ENCODE measurements at places on chromosomes 12 and 14. TPM values are rescaled to one million over a fixed set of nuclear protein-coding genes. Genes with fewer than 3 reads are reported as not detected.
A peak's percentile ranks its signal among the peaks of the same experiment; 100 is the strongest.

DNA sequence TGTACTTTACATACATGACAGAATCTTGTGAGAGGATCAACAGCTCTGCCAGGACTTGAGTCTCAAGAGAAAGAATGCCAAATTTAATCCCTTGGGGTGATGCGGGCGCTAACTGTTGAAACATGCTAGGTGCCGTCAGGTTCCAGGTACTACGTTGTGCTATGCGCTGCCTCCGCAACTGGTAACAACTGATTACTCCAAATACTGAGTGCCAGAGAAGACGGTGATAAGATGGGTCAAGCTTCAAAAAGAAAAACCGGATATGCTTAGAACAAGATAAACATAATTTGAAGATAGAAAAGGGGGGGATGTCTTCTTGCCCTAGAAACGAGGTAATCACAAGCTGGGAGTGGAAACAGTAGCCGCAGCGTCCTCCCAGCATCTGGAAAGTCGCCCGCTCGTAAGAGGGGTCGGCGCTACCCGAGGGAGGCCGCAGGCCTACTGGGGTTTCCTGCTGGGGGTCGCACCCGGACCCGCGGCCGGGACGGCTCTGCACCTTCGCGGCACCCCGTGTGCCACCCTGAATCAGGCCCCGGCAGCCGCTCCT, 678 bp downstream of the ZBTB25 start:
- no peak for ATAC-seq

DNA sequence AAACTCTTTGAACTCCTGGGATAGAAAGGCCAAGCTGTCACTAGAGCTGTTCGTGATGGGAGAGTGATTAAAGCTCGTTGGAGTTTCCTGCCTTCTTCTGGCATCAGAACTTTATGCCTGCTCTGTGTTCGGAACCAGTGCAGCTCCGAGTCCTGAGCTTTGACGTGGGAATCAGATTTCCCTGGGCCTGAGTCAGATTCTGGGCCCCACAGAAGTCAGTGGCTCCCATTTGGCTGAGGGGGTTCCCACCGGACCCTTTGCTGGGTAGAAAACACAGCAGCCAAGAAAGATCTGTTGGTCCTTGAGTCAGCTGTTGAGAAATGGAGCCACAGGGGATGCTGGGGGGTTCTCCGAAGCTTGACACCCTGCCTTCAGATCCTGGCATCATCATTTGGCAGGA, 238.0 kb downstream of the CHST11 start:
- ATAC-seq: no peak

GRCh38 chr12:66393890-66394289, 91.6 kb downstream of the HELB start:
- peak; percentile 23 for ATAC-seq

The SLCO1B1 gene
- not detected for total RNA-seq

The STON2 gene
- 1.5 TPM for total RNA-seq

DNA sequence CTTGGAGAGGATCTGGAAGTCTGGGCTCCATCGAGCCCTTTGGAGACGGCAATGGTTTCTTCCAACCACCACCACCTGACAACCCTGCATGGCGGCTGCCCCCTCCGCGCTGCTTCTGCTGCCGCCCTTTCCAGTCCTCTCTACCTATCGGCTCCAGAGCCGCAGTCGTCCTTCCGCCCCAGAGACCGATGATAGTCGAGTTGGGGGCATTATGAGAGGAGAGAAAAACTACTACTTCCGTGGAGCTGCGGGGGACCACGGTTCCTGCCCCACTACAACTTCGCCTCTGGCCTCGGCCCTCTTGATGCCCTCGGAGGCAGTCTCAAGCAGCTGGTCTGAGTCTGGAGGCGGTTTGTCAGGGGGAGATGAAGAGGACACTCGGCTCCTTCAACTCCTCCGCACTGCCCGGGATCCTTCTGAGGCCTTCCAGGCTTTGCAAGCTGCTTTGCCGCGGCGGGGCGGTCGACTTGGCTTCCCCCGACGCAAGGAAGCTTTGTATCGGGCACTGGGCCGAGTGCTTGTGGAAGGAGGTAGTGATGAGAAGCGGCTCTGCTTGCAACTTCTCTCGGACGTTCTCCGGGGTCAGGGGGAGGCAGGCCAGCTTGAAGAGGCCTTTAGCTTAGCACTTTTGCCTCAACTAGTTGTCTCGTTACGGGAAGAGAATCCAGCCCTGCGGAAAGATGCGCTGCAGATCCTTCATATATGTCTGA, 499 bp downstream of the TOGARAM1 start:
- peak; percentile 25 for ATAC-seq

- ATAC-seq: no peak
Observed at GRCh38 chr14:104683653-104684448, 5.6 kb upstream of the INF2 start.

The PDZRN4 gene
- total RNA-seq: not detected

DNA sequence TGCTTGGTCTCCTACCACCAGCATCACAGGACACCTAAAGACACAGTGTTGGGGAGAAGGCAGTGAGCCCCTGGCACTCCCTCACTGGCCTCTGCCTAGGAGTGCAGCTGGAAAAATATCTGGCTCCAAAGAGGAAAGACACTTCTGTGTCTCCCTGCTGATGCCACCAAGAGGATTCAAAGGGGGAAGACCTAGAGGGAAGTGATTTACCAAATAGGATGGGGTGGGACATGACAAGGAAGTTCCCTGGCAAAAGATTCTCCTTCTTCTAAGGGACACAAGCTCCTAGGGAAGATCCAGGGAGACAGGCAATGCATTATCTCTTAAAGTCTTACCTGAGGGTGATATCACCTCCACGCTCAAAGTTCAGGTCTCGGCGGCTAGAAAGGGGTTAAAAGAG, 6.1 kb downstream of the NDRG2 start:
- no peak for ATAC-seq

- no peak for ATAC-seq
Observed at GRCh38 chr14:78700236-78700635, 530.1 kb downstream of the NRXN3 start.

DNA sequence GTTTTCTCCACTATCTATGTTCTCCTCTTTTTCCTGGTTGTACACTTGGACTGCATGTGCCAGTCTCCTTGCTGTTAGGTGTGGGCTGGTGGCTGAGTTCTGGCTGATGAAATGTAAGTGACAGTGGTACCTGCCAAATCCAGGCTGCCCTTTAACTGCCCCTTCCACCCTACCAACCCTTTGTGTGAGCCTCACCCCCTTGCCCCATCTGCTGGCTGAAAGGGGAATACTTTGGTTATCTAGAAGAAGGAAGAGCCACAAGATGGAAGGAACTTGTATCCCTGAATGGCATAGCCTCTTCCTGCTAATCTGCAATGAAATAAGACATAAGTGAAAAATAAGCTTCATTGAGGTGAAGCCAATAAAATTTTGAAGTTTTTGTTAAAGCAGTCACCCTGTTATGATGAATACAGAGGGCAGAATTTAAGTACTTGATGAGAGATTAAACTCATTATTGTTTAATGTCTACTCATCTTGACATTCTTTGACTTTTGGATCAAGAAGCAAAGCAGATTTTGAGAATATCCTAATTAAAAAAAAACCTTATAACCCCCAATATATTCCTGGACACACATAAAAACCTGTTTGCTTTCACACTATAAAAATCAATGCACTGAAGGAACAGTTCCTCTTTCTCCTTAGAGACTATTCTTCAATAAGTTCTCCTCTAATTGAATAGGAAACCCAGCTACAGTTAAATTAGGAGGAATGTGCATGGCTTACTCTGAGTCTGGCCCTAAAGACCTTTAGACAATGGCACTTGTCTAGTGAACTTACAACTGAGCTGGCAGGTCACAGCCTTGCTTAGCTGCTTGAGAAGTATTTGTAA, 262.6 kb upstream of the BTG1 start:
- peak; percentile 48 for ATAC-seq

DNA sequence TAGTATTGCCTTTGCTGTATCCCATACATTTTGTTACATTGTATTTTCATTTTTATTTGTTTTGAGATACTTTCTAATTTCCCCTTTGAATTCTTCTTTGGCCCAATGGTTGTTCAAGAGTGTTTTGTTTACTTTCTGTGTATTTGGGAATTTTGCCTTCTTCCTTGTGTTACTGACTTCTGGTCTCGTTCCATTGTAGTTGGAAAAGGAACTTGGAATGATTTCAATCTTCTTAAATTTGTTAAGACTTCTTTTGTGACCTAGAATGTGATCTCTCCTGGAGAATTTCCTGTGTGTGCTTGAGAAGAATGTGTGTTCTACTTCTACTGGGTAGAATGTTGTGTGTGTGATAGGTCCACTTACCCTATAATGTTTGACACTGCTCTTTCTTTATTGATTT, 304.4 kb upstream of the RTL1 start:
- ATAC-seq: no peak

GRCh38 chr14:22036541-22037239, 363.1 kb upstream of the OR4E1 start:
- no peak for ATAC-seq

The DLK1 gene
- total RNA-seq: not detected

The SMCO2 gene
- 0.41 TPM for total RNA-seq

The KLHL28 gene
- 13.0 TPM for total RNA-seq

DNA sequence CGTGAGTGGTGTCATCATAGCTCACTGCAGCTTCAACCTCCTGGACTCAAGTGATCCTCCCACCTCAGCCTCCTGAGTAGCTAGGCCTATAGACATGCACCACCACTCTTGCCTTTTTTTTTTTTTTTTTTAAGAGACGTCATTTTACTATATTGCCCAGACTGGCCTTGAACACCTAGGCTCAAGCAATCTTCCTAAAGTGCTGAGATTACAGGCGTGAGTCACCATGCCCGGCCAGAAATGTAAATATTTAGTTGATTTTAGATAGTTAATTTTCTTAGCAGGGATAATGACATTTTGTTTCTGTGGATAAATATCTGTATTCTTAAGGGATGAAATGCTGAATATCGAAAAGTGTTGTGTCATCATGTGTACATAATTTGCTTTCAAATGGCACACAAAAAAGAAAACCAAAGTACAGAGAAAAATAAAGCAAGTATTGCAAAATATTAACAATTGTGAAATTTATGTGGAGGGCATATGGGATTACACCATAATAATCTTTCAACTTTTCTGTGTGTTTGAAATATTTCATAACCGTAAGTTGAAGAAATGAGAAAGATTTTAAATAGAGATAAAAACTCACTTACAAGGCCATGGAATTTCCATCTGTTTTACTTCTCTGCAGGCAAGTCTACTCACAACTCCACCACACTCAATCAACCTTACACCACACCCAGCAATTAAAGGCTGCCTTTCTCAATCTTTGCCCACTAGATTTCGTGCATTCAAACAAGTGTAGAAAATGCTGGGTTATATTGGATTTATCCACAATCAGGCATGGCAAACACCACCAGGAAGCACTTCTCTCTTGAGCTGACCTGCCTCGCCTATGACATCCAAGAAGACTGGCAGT, 93.7 kb downstream of the SPTSSA start:
- ATAC-seq: no peak

DNA sequence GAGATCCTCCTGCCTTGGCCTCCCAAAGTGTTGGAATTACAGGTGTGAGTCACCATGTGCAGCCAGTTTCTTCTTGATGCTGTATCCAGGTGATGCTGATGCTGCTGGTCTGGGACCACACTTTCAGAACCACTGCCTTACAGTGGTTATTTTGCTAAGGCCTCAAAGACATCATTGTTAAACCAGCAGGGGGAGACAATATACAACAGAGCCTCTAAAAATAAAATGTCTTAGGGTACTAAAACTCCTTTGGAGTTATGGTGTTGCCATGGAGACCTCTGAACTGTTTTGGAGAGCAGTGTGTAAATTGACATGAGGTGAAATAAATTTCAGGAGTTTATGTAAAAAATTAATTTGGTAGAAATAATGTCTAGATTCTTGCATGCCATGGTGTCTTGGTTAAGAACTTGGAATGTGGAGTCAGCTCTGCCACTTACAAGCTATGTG, 1.1 kb upstream of the ARG2 start:
- peak; percentile 38 for ATAC-seq

DNA sequence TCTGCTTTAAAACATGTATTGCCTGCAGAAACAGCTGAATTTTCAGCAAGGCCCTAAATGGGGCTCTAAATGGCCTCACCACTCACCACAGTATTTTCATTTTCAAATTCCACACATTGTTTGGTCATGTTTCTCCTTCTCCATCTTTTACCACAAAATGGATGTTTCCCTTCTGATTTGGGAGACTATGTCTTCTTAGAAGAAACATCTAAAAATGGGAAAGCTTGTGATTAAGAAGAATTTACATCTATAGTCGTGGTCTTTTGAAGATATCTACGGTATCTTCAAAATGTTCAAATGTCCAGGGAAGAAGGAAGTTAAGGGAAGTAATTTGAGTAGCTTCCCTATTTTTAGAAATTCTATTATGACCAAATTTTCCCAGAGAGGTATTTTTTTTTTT, 20.7 kb upstream of the TUBA1C start:
- no peak for ATAC-seq

DNA sequence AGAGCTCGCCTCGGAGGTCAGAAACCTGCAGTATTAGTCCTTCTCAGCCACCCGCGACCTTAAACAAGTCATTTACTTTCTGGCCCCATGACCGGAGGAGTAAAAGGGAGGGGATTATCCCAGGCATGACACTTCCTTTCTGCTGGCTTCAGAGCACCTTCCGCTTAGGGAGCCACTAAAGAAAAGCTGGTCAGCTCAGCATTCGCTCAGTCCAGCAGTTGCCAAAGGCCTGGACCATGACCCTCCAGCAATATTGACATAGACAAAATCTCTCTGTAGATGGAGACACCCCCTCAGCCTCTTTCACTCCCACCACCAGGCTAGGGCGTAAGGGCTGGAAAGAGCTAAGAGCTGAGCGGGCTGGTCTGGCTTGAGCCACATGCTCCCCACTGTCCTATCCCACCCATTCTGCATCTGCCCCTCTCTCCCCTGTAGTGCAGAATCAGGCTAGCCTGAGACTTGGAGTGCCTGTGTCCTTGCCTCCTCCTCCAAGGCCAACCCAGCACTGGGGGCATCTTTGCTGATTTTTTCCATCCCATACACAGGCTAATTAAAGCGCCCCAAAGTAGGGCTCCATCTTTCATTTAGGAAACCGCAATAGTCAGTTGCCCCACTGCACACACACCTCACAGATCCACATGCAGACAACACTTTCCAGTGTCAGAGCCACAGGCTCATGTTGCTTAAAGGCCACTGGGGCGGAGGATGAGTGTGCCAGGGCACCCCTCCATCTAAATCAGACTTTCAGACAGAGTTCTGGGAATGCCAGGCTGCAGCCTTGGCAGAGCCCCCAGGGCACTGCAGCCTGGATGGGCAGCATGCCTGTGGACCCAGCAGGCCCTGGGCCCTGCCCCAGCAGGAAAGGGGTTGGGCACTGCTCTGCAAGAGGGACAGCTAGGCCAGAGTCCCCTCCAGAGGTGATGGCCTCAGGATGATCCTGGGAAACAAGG, 4.0 kb upstream of the CPNE6 start:
- ATAC-seq: no peak

The OR4E2 gene
- not detected for total RNA-seq

DNA sequence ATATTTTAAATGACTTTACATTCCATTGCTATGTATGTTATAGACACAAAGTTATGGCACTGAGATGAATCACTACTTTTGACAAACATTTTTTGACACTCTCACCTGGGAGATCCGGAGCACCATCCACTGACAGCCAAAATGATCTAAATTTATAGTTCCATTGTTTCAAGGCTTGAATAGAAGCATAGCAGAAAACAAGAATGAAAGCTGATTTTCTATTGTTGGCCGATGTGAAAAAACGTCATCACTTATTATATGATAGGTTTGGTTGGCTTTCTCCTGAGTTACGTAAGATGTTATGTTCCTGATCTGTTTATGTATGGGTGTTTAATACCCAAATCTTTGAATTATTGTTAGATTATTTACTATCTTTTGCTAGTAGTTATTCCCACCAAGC, 306.2 kb downstream of the PAWR start:
- no peak for ATAC-seq

The AICDA gene
- not detected for total RNA-seq

All from activated T-helper 17 cell treated with anti-CD3 and anti-CD28 coated beads, Interleukin-2, amount 50 U/mL, for 72 hours (primary cell).